ENCODE measurements at places on chromosomes 11 and 22.

GRCh38 chr22:27795696-27796517, 5.6 kb downstream of the MN1 start:
- DNase-seq = no peak

- no peak for DNase-seq
Measured at GRCh38 chr11:71170624-71171423, 81.6 kb downstream of the SHANK2 start.

DNA sequence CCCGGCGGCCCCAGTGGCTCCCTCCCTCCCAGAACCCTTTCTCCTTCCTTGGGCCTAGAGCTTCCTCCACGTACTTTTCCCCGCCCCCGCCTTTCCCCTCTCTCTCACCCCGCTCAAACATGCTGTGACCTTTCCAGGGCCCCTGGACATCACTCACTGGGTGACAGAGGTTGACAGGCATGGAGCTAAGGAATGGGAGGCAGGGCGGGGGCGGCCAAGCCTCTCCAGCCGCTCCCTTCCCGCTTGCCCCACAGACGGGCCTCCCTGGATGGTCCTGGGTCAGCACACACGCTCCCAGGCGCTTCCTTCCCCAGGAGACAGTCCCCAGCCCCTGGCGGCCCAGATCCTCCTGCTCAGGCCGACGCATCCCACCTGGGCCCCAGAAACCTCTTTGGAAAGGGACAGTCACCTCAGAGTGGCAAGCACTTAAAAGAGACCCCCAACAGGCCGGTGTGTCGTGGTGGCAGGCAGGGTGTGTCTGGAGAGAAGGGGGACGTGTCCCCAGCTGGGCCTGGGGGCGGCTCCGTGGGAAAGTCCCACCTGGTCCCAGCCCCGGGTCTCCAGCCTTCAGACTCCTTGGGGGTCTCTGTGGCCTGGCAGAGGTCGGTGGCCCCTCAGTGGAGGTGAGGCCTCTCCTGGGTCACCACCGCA, 8.8 kb downstream of the H19 start:
- no peak for DNase-seq

GRCh38 chr11:78427615-78428265, 10.1 kb upstream of the GAB2 start:
- DNase-seq = peak; percentile 39

- no peak for DNase-seq
Measured at GRCh38 chr11:134014511-134014910, 54.4 kb upstream of the JAM3 start.
